ENCODE measurements at places on chromosomes 11 and 22.

DNA sequence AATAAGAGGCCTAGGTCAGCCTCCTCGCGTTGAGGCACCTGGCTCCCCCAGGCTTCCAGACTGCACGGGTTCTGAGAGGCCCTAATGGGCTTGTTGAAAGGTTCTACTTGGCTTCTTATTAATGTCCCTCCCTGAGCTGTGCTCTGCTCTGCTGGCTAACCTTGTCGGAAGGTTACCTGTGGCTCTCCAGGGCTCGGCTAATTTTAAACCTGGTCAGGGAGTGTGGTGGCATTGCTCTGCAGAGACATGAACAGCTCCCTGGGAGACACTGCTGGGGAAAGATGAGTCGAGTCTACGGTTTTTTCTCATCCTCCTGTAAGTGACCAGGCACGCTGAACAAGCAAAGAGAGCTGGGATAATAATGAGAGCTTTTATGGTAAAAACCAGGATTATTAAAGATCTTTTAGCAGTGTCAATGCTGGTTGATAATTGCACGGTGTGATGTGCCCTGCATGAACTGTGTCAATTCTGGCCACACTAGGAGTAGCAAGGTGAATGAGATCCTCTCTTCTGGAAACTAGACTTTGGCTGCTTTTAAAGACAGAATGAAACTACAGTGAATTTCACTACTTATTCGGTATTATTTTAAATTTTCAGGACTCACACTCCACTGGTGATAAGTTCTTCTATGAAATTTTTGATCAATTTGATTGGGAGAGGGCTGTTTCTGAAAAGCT, 70.7 kb downstream of the TEAD1 start:
- DNase-seq: peak; percentile 28

GRCh38 chr11:67700141-67700540, 25.7 kb upstream of the ALDH3B2 start:
- no peak for DNase-seq

DNA sequence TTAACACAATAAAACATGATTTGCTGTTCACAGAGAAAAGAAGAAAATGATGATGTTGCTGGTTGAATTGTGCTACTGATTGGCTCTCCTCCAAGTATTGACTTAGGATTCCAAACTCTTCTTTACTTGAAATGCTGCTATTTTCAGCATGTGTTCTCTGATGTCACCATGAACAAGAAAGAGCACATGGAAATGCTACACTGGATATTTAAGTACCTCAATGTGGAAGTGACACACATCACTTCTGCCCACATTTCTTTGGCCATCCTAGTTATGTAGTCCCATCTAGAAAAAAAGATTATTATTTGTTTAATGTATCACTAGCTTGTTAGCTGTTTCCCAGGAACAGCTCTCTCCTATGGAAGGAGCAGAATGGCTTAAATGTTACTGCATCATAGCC, 27.2 kb downstream of the OR52B2 start:
- no peak for DNase-seq

DNA sequence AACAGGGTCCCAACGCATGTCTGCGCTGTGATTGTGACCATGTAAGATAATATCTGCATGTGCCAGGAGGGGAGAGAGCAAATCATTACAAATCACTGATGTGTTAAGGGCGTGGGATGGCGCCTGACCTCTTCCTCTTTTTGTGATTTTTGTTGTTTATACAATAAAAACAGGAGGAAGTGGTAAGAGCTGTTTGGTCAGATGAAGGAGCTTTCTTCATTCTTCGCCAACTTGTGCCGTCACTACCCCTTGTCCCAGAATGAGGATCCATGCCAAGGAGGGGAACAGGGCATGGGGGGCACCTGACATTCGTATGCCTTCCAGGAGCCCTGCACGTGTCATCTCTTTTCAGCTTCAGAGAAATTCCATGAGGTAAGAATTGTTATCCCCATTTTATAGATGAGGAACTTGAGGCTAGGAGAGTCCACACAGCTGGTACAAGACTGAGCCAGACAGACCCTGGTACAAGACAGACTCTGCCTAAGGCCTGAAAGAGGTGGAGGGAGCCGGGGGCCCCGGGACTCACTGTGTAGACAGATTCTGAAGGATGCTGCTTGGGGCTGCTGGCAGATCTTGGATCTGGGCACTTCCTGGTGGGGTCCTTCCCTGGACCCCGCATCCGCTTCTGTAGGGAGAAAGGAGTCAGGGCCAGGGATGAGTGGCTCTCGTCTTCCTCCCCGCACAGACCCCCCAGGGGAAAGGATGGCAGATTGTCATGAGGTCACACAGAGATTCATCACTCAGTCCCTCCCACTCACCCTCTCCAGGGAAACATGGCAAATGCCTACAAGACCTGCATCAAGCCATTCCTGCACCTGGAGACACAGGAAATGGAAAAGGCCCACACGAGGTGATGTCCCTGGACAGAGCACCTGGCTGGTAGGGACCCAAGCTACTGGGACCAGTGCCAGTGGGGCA, 34.6 kb downstream of the NFAM1 start:
- no peak for DNase-seq

DNA sequence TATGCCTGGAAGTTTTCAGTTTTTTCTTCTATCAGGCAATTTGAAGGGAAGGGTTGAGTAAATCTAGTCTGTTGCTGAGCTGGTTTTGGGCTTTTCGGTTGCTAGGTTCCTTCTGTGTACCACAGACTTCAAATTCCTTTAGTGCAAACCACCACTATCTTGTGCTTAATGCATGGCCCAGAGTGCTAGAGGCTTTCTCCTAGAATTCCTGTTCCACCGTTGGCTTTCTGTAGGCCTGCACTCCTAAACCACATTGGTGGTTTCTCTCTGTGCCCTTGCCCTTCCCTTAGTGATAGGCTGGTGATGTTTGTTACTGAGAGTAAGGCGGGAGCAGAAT, 47.1 kb upstream of the CTSC start:
- DNase-seq: peak; percentile 24

- DNase-seq: no peak
Measured at GRCh38 chr11:47403135-47403534, 5.3 kb upstream of the SLC39A13 start.

DNA sequence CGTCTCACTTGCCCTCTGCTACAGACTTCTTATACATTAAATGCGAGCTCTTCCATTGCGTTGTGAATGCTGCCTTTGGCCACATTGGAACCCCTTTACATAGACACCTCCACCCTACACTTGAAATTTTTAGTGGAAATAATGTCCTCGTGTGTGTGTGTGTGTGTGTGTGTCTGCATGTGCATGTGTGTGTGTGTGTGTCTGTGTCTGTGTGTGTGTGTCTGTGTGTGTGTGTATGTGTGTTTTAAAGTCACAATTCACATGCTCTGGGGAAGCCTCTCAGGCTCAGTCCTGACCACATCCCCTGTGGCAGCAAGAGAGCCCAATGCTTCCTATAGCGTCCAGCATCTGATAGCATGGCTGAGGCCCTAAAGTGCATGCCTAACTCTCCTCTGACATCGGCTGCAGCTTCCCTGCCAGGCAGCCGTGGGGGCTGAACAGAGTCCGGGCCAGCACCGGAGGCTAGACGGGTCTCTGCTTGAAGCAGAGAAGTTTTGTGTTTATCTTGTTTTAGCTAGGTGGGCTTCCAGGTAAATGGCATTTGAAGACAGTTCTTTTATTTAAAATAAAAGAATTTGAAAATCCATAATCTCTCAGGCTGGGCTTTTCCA, 64.5 kb upstream of the EMID1 start:
- no peak for DNase-seq

DNA sequence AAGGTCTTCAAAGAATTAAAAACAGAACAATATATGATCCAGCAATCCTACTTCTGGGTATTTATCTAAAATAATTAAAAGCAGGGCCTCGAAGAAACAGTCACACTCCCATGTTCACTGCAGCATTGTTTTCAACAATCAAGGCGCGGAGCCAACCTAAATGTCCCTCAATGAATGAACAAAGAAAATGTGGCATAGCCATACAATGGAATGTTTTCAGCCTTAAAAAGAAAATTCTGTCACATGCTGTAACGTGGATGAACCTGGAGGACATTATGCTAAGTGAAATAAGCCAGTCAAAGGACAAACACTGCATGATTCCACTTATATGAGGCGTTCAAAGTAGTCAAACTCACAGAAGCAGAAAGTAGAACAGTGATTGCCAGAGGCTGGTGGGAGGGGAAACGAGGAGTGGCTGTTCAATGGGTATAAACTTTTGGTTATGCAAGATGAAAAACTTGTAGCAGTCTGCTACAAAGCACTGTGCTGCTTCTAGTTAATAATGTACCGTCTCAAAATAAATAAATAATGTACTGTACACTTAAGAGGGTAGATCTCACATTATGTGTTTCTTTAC, 41.2 kb downstream of the SNX19 start:
- DNase-seq: no peak

GRCh38 chr11:859394-860131, 16.9 kb downstream of the TSPAN4 start:
- DNase-seq: peak; percentile 98

DNA sequence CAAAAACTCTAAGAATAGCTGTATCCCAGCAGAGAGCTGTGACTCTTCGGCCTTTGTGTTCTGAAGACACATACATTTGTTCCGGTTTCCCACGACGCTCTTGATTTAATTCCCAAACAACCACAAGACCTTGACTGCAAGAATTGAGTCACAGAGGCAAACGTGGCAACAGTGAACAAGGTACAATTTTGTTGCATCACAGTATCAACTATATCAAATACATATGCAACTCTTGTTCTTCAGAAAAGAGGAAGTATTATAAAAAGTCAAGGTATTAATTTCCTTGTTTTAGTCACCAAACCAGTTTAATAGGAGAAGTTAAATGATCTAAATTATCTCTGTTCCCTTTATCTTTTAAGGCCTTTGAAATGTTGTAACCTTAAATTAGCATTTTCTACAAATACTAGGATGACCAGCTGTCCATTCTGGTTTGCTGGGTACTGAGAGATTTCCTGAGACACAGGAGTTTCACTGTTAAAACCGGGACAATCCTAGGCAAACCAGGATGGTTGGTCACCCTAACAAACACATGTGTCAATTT, 11.1 kb downstream of the HPS5 start:
- no peak for DNase-seq

- DNase-seq: no peak
Measured at GRCh38 chr11:61912530-61912898, 4.9 kb downstream of the RAB3IL1 start.

DNA sequence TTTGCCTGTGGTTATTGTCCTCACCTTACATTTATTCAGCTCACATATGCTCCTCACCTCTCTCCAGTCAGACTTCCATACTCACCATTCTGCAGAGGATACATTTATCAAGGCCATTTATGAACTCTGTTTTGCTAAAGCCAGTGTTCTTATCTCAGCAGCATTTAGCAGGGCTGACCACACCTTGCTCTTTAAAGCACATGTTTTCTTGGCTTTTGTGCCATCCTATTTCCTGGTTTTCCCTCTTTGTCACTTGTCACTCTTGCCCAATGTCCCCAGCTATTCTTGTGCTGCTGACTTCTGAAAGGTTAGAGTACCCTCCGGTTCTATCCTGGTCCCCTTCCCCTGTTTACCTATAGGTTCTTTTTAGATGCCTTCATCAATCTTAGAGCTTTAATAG, 446.6 kb downstream of the NELL1 start:
- DNase-seq: no peak

DNA sequence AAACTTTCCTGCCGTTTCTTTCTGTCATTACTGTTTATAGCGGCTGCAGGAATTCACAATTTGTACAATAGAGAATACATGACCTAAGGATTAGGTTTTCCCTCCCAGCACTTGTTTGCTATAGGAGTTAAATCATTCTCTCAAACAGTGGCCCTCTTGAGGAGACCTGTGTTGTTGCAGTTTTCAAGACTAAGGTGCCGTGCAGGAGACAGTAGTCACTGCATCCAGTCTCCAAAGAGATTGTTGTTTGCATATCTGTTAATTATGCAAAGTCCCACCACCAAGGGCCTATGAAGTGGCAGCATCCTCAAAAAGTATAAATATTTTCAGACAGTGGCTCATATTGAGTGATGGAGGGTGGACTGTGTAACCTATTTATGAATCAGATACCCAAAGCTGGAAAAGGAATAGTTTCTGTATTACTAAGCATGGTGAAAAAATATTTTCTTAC, 2.3 kb downstream of the PRSS23 start:
- peak; percentile 49 for DNase-seq

GRCh38 chr22:49413146-49413545, 414.5 kb downstream of the BRD1 start:
- DNase-seq: no peak

DNA sequence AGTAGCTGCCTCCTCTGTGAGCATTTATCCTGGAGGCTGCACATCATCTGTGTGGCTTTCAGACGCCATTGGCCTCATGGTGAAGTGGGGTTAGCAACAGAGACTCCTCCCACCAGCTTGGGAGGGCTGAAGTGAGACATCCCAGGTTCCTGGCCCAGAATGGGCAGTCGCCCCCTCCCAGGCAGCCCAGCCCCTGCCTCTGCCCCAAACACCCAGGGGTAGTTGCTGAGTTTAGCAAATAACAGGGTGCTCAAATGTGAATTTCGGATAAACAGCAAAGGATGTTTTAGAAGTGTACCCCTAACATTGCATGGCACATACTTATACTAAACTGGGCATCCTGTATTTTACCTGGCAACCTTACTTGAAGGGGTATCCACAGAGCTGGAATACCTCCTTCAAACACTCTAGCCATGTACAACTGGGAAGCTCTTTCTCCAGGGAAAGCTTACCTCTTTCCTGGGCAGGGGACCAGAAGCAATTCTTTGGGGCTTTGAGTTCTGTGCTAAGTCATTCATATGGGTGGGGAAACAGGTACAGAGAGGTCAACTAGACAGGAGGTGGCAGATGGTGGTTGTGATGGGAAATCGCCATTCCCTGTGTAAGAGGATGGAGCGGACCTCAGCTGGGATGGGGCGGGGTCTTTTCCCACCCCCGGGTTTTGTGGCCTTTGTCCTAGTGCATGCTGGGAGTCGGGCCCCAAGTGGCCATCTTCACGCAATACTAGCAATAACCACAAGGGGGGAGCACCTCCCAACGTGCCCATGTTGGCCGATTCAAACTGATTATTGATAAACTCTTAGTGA, 19.3 kb downstream of the MTFP1 start:
- DNase-seq: peak; percentile 49

DNA sequence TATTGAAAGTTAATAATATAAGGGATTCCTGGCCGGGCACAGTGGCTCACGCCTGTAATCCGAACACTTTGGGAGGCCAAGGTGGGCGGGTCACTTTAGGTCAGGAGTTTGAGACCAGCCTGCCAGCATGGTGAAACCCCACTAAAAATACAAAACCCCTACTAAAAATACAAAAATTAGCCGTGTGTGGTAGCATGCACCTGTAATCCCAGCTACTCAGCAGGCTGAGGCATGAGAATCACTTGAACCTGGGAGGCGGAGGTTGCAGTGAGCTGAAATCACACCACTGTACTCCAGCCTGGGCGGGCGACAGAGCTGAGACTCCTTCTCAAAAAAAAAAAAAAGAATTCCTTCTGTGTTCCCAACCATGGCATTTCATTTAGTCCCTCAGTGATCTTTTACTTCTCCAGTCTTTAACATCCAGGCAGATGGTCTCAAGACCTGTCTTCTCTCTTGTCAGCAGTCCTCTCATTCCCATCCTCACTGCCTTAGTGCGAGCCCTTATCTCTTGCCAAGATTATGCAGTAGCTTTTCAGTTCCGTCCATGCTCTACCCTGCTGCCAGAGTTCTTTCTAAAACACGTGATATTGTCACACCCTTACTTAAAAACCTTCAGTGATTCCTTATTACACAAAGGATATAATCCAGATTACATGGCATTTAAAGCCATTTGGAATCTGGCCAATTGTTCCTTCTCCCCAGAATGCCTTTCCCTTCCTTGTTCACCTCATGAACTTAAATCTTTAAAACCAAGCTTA, 17.9 kb downstream of the RTN3 start:
- peak; percentile 62 for DNase-seq

GRCh38 chr11:128624269-128625175, 37.2 kb upstream of the ETS1 start:
- DNase-seq: no peak

Data from fibroblast of villous mesenchyme (primary cell).